A172 (cell line): ENCODE measurements at places on chromosomes 2 and 18.

DNA sequence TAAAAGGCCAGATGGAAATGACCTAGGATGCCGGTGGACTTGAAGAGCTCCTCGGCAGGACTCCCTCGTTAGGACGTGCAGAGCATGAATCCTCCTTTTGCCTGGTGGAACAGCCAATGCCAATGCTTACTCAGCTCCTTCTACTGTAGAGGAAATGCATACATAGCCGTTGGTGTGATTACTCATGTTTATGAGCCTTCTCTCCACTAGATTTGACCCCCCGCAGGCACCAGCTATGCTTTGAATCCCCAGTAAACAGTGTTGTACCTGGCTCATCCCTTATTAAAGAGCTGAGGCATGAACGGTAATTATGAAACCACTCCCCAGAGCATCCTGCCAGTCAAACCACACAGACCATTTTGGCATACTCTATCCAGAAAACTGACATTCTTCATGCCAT lies 172.8 kb downstream of the ANTXR1 start:
- DNase-seq: peak; percentile 97

- peak; percentile 52 for DNase-seq
These were observed at the start of gene SCN2A for GRCh38 chr2:165239230-165239629. Gene SCN2A (plus strand): TSS chr2:165239414. CDS start chr2:165295824, 56,410 bp downstream.

DNA sequence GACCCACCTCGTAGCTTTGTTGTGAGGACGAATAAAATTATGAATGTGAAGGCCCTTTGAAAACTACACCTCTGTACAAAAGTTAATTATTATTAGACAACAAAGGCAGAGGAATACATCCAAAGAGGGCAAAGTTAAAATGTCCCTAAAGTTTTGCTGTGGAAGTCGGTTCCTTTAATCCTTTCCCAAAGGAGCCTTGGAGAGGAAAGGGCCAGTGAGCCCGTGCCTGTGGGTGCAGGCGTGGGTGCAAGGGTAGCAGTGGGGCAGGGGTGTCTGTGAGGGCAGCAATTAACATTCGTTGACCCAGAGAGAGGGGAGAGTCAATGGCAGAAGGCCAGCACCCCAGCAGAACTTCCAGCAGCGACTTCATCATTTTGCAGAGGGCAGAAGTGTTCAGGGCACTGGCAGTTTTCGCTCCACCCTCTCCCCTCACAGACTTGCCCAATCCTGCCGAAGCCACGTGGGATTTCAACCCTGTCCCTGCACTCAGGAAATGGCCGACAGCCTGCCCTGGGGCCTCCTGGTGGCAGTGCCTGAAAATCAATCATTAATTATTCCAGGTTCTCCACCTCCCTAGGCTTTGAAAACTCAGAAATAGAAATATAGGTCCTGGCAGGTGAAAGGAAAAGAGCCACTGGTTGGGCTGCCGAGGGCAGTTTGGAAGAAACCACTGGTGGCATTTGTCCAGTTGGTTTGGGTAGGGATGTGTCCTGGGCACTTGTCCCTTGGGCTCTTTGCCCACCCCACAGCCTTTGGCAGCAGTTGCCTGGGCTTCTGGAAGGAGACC lies 4.2 kb upstream of the PAX8 start:
- DNase-seq: peak; percentile 89

DNA sequence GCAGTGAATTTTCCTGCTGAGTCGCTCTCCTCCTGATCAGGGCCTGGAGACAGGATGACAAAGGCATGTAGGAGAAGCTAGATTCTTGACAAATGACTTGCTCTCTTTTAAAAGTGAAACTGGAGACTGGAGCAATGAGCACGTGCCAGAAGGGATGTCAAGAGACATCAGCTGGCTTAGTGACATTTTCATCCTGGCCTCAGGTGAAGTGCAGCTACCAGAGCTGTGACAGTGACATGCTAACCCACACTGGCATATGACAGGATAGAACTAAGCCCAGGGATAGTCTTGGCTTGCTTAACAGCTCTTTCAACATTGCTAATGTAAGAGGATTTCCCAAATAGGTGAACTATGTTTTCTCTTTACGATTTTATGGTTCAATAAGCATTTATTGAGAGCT lies 757.5 kb upstream of the DDX18 start:
- no peak for DNase-seq

DNA sequence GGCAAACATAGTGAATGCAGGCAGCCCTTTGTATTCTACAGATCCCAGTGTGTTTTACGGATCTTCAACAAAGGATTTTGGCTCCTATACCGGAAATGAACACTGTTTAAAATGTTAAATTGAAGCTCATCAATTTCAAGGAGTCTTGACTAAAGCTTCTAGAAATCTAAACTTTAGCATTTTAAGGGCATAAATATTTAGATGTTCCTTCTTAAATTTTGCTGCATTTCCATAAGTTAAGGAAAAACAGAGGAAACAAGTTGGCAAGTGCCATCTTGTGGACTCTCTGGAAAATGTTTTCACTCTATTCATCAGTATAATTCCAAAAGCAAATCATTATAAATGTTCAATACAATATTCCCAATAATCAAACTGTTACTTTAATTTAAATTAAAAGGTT lies 19.6 kb downstream of the CHN1 start:
- no peak for DNase-seq

- no peak for DNase-seq
These were observed 205.5 kb upstream of the SESTD1 start for GRCh38 chr2:179470089-179470488.

GRCh38 chr2:177489719-177490301 lies 97.2 kb downstream of the AGPS start:
- DNase-seq: peak; percentile 26

- DNase-seq: no peak
These were observed 11.4 kb downstream of the WDSUB1 start for GRCh38 chr2:159275111-159275510.
